Bone marrow (tissue), 2 donors: ENCODE measurements at places on chromosomes 2 and 18.

GRCh38 chr18:69763002-69763401, 184.7 kb downstream of the CD226 start:
- DNase-seq: no peak

DNA sequence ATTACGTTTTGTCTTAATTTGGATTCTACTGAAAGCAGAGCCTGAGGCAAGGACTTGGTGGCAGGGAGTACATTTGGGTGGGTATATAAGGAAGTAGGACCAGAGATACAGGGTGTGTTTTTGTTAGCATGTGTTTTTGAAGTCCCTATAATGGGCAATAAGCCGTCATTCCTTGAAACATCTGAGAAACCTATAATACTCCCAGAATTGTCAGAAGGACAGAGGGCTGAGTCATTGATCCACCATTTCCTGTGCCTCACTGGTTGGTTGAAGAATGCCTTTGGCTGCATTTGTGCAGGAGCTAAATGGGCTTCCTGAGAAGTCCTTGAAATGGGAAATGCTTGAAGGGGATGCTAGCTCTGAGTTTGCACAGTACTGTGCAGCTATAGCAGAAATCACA, 281.8 kb upstream of the ZEB2 start:
- DNase-seq: no peak

- DNase-seq: no peak
These were observed 34.7 kb downstream of the ST6GAL2 start for GRCh38 chr2:106851087-106851874.

DNA sequence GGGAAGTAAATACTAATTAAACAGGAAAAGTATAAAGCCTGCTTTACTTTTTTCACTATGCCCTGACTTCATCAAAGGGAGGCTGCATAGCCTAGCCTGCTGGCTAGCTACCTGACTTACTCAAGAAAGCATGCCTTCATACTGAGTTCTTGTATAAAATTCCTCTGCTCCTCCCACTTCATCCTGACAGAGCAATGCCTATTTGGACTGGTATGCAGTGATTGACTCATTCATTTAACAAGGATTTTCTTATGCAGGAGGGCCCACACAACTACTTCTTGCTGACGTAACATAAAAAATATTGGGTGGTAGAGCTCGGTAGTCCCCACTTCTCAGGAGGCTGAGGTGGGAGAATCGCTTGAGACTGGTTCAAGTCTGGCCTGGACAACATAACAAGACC, 70.5 kb downstream of the PRPF40A start:
- DNase-seq: no peak

DNA sequence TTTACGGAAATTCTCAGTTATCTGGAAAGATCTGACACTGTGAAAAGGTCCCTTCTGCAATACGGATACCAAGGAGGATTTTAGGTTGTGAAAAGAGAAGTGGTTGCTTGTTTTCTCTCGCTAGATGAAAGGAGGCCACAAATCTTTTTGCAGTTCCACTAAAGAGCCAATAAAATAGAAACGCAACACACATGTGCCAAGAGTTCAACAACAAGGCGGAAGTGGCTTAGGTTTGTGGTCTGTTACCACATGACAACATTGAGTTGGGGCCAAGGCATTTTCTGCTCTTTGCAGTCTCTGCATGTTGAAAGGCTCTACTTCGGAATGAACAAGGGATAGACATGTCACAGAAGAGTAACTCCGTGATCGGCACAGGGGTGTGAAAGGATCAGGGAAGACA, 115.7 kb upstream of the OSR1 start:
- DNase-seq: no peak

- no peak for DNase-seq
These were observed 243.2 kb downstream of the GULP1 start for GRCh38 chr2:188534875-188535274.

- no peak for DNase-seq
These were observed 196.9 kb downstream of the C1D start for GRCh38 chr2:67865917-67866316.
